ENCODE measurements at places on chromosomes 2 and 18.

DNA sequence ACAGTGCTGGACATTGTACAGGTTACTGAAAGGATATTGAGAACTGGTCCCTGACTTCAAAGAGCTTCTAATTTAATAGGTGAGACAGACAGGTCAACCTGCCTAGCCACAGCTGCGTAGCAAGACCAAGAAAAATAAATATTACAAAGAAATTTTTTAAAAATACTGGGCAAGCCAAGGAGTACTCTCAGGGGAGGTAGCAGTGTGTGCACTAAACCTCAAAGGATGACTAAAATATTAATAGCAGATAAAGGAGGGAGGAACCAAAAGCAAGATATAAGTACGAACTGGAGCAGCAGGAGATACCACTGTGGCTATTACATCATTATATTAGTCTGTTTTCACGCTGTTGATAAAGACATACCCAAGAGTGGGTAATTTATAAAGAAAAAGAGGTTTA lies 14.9 kb downstream of the SCG2 start:
- DNase-seq, result no peak

DNA sequence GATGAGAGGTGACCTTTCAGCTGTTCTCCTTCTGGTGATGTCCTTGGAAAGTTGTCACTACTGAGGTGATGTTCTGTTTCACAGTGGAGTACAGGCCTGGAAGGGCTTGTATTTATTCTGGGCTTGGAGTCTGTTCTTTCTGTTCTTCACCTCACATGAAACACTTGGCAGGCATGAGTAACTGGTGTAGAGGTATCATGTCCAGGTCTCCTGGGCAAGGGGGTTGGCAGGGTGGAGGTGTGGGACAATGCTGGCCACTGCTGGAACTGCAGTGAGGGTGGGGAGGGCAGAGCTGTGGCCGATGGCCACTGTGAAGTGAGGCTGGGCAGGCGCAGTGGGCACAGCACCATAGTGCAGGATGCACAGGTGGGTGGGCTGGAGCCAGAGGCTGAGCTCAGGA lies 35.4 kb downstream of the PLEKHB2 start:
- no peak for DNase-seq

DNA sequence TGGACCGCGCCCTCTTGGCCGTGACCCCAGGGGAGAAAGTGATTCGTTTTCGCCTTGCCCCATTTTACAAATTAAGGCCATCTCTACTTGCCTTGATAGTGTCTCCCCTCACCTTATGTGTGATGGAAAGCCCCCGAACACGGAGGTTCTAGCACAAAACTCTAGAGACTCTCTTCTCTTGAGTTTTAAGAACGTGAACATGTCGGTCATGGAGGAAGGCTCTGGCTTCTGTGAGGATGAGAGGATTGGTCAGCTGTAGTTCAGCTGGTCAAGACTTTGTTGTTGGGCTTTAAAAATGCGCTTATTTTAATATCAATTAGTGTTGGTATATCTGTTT lies 828 bp downstream of the DYNC1I2 start:
- no peak for DNase-seq

DNA sequence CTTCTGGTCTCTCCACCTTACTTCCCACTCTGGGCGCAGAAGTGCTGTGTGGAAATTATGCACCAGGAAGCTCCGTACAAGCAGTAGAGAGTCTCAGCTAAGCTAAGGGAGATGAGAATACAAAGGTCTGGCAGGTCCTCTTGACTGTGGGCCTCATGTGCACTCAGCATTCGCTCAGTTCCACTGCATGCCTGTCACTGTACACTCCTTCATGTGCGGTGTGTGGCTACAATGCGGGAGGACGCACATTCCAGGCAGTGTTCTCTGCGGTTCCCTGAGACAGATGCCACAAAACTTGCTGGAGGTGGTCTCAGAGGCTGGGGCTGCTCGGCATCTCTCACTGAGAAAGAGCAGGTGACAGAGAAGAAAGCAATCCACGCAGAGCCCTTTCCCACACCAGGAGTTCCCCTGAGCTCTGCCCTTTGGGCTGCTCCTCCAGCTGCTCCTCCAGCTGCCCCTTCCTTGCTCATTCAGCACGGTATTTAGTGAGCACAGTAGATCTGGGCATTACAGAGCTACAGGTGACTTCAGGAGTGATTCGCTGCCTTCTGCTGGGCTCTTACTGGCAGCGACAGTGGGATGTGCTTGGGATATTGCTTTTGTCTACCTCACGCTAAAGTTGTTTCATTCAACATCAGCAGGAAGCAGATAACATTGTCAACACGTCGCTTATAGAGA lies 176.6 kb downstream of the SH3RF3 start:
- DNase-seq, result no peak

GRCh38 chr2:163665051-163665450 lies 70.8 kb downstream of the FIGN start:
- DNase-seq, result no peak

GRCh38 chr2:159963700-159964099 lies 98.7 kb downstream of the PLA2R1 start:
- no peak for DNase-seq

DNA sequence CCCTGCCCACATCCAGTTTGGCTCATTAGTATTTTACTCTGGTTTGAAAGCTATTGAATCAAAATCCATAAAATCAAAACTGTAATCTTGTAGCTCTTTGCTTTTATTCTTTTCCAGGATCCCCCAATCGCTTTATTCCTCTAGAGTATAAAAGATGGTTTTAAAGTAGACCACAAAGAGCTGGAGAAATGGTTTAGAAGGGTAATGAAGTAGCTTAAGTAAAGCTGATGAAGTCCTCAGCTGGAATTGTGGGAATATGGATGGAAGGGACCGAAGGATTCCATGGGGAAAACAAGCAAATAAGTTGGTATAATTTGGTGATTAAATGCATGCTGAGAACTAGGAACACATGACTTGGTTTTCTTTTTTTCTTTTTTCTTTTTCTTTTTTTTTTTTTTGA lies 12.3 kb downstream of the ARHGAP28 start:
- no peak for DNase-seq

DNA sequence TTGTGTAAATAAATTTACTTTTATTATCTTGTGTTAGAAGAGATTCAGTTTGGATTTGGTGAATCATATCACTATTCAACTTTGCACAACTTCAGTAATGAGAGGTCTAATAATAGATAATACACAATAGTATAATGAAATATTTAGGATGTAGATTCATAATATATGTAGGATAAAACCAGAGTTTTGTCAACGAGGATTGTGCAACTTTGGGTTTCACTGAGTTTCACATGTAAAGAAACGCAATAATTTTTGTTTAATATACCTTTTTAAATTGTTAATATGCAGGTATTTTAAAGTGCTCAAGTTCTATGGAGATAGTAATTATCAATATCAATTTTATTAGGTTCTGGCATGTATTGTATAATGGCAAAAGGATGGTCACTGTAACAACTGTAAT lies 5.3 kb downstream of the CALCRL start:
- DNase-seq, result no peak

DNA sequence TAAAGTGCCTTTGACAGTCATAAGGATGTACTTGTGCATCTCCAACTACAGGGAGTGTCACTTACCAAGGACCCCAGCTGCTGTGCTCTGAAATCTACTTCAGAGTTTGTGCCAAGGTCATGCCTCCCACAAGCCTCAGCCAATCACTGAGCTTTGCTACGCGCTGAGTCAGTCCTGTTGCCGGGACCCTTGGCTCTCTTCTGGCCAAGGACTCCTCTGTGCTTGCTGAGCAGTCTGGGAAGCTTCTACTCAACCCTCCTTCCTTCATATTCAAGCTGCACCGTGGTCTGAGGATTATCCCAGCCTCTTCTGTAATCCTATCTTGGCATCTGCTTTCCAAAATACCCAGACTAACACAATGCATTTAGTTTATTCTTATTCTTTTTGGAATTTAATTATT lies 398.9 kb upstream of the FANCL start:
- DNase-seq, result no peak

DNA sequence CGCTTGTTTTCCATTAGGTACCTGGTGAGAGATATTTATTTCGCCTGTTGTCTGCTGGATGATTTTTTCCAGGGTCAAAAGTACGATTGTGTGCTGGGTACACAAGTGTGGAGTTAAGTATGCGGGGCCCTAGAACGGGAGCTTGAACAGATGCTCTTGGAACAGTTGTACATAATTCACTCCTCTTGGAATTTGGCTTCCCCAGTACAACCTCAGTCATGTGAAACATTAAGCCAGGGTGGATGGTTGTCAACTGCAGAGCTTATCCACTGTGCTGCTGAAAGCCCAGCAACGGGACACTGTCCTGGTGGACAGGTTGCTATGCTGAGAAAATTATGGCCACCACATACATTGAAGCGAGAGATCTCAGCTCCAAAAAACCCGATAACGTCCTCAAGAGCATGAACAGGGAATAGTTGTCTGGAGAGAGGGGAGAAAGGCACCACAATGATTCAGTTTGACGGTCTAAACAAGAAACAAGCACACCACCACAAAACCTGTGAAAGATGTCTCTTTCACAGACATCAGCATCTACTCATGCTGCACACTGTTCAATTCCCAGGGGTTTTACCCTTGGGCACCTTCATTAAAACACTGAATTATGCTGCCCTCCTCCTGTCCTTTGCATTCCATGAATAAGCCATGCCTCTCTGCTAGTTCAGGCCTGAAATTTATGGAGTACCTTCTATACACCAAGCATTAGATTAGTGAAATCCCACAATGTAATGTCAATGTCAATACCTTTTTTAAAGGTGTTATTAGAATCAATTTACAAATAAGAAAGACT lies 176.8 kb upstream of the TRIB2 start:
- DNase-seq, result no peak
